ENCODE measurements at places on chromosomes 6 and 20. TPM values are rescaled to one million over a fixed set of nuclear protein-coding genes. Genes with fewer than 3 reads are reported as not detected.

GRCh38 chr20:36097337-36098151 is 57.0 kb upstream of the EPB41L1 start:
- no peak for DNase-seq

- no peak for DNase-seq
Measured at GRCh38 chr6:131831392-131831791, 23.6 kb downstream of the ENPP1 start.

The ALDH8A1 gene
- 5.2 TPM for total RNA-seq

The CD109 gene
- 2.2 TPM for total RNA-seq
